ENCODE measurements at places on chromosomes 12 and 14. TPM values are rescaled to one million over a fixed set of nuclear protein-coding genes. Genes with fewer than 3 reads are reported as not detected.

Gene CFAP251
- total RNA-seq: 2.0 TPM

Gene PDZRN4
- not detected for total RNA-seq

Gene DYNC1H1
- 291 TPM for total RNA-seq

Gene NEUROD4
- not detected for total RNA-seq

Data from activated CD8-positive, alpha-beta T cell treated with anti-CD3 and anti-CD28 coated beads for 36 hours (primary cell).